ENCODE measurements at places on chromosomes 4 and X. TPM values are rescaled to one million over a fixed set of nuclear protein-coding genes. Genes with fewer than 3 reads are reported as not detected.

OCIAD1 gene
- total RNA-seq = 24.0 TPM

TAF7L gene
- not detected for total RNA-seq

TEX13B gene
- total RNA-seq = not detected

GPC3 gene
- 137 TPM for total RNA-seq

MAOA gene
- 109 TPM for total RNA-seq
